Stimulated activated CD8-positive, alpha-beta memory T cell treated with anti-CD3 and anti-CD28 coated beads, Interleukin-15, amount 100 ng/mL, for 4 hours (primary cell): ENCODE measurements at places on chromosomes 2 and 18.

DNA sequence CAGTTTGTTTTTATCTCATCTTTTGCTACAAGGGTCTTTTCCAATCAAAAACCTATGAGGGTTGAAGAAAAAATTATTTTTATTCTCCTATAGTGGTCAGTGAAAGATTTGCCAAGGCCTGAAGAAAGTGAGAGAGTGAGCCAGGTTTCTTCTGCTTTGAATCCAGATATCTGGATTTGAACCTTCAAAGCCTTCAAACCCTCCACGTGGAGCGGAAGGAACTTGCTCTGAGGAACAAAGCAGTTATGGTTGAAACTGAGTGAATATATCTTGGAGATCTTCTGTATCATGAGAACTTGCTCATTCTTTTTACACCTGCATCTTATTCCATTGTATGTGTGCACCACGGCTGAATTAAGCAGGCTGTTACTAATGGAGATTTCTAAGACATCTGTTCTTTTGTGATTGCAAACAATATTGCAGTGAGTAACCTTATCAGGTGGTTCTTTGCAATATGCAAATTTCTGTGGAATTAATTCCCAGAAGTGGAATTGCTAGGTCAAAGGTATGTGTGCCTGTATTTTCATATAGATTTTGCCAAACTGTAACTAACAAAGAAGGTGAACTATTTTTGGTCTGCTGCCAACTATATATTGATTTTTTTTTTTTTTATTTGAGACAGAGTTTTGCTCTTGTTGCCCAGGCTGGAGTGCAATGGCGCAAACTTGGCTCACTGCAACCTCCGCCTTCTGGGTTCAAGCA is 147.9 kb downstream of the B3GNT2 start:
- no peak for DNase-seq

GRCh38 chr18:29616867-29617266 is 1425.7 kb downstream of the DSC3 start:
- no peak for DNase-seq

DNA sequence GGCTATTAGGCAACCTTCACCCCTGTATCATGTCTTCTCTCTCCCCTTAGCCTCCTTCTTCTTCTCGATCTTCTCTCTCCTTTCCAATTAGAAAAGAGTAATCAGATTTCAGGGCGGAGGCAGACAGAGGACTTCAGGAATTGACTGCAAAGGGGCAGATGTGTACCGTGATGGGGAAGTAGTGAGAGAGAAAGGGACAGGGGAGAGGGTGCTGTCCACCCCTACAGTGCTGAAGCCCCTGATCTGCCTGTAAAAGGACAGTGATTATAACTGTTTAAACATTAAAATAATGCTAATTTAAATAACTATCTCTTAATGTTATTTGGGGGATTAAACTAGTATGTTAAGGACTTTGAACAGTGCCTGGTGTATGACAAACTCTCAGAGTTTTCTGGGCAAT is 178.5 kb downstream of the ACTR3 start:
- no peak for DNase-seq

- DNase-seq: no peak
These were observed 16.0 kb upstream of the SNORC start for GRCh38 chr2:232854082-232854481.

- DNase-seq: no peak
These were observed 20.4 kb downstream of the FAM178B start for GRCh38 chr2:96965781-96966514.

DNA sequence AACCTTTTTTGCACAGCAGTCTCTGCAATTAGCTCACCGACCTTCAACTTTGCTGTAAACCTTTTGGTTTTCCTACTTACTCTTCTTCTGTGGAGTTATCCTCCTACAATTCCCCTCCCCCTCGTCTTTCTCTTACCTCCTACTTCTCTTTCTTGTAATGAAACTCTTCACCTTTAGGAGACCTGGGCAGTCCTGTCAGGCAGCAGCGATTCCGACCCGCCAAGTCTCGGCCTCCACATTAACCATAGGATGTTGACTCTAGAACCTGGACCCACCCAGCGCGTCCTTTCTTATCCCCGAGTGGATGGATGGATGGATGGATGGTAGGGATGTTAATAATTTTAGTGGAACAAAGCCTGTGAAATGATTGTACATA is 8.3 kb downstream of the TBR1 start:
- DNase-seq: no peak

DNA sequence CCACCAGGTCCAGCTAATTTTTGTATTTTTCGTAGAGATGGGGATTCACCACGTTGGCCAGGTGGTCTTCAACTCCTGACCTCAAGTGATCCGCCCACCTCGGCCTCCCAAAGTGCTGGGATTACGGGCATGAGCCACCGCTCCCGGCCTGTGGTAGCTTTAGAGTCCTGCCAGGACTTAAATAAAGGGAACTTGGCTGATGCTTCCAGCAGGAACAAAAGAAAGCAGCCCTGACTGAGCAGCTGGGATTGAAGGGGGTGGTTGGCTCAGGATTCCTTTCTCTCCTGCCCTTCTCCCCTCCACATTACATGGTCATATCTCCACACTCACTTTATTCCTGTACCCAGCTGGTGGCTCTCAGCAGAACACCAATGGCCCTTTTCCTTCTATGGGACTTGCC is 20.0 kb downstream of the EFHD1 start:
- no peak for DNase-seq

- no peak for DNase-seq
These were observed 316 bp downstream of the WDR12 start for GRCh38 chr2:202911203-202911511.

- no peak for DNase-seq
These were observed 1.2 kb downstream of the MAL start for GRCh38 chr2:95026471-95027368.

- DNase-seq: no peak
These were observed 2.1 kb downstream of the NABP1 start for GRCh38 chr2:191679818-191680600.

GRCh38 chr2:9390991-9391390 is 32.3 kb downstream of the ITGB1BP1 start:
- DNase-seq: no peak

- DNase-seq: no peak
These were observed 112.0 kb upstream of the PNPT1 start for GRCh38 chr2:55805686-55806085.

DNA sequence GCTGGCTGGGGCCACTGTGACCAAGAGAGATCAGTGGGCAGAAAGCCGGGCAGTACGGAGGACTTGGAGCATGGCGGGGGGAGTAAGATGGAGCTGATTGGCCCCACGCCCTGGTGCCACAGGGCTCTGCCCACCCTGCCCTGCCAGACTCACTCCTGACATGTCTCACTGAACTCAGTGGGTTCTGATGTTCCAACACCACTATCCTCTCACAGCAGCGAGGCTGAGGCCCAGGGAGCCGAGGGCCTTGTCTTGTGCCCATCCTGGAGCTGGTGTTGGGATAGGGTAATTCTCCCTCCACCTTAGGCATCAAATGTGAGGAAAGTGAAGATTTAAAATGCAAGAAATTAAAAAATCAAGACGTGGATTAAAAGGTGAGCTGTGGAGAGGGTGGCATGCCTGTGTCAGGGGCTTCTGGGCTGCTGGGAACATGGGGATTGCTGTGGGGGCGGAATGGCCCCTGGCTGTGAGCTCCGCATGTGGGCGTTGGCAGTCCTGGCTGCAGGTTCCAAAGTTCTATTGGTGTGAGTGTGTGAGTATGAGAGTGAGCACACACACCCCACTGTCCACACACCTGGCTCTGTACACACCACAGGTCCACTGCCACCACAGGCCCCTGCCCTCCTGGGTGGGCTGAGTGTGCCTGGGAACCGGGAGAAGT is 283.5 kb upstream of the HS6ST1 start:
- DNase-seq: no peak

DNA sequence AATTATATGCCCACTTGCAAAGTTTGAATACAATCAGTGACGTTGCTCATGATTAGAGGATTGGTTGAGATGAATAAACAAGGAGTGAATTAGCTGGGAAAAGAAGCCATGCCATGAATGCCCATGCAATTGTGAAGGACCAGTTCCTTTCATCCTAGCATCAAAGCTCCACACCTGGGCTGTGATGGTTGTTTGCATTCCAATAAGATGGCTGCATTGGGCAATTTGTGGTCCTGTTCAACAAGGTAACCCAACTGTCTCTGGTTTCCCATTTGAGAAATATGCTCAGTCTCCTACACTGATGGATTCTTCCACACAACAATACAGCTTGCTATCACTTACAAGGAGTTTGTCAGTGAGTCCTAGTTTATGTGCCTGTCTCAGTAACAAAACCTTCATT is 550.2 kb downstream of the STK39 start:
- DNase-seq: no peak

- no peak for DNase-seq
These were observed 257.5 kb downstream of the KLHL29 start for GRCh38 chr2:23642516-23642915.

GRCh38 chr18:28946471-28946870 is 769.5 kb upstream of the CDH2 start:
- DNase-seq: no peak

DNA sequence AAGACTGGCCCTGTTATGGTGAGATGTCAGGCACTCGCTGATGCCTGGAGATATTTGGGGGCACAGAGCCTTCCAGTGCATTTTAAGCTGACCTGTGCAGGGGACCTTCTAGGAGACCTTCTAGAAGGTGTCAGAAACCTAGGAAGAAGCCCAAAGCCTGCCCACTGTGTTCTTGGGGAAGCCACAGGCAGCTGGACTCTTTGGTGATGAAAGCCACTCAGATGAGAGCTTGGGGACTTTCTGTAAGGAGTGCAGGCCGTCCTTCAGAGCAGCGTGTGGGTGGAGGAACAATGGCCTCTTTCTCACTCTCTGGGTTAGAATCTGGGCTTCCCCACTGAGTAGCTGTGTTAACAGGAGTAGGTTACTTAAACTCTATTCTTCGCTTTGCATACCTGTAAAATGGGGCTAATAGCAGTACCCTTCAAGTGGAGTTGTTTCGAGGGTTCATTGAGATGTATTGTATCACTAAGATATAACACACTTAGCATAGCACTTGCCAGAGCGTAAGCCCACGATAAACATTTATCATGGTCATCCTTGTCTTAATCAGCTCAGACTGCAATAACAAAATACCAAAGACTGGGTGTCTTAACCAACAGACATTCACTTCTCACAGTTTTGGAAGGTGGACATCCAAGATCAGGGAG is 322.3 kb upstream of the EPAS1 start:
- no peak for DNase-seq

DNA sequence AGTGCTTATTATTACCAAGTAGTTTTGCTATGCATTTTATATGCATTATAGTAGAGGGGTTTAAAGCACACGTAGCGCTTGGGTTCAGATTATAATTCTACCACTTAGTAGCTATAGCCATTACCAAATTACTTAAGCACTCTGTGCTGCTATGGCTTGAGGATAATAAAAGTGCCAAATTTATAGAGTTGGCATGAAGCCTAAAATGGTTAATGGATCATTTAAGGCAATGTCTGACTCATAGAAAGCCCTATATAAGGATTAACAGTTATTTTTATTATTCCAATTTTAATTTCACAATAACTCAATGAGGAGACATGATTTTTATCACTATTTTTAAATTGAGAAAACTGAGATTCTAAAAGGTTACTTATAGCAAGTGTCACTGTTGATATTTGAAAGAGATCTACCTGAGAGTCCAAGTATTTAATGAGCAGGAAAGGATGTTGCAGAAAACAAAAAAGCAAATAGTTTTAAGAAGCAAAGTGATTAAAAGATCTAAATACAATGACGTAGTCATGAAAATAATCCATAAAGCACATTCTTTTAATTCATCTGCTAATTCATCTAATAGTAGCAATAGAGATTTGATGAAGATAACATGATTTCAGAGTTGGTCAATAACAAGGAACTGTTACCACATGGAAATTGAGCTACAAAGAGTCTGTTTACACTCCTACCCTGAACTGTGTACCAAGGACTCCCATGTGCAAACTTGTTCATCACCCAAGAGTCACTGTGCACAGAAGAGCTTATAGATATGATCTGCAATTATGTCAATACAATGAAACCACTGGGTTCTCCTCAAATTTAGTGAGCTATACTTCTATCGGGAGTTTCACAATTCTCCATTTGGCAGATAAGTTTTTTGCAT is 78.8 kb upstream of the DTNA start:
- DNase-seq: no peak

- DNase-seq: no peak
These were observed 30.1 kb upstream of the FAM117B start for GRCh38 chr2:202604699-202605098.

GRCh38 chr2:165173215-165173614 is 30.6 kb downstream of the SCN3A start:
- no peak for DNase-seq

DNA sequence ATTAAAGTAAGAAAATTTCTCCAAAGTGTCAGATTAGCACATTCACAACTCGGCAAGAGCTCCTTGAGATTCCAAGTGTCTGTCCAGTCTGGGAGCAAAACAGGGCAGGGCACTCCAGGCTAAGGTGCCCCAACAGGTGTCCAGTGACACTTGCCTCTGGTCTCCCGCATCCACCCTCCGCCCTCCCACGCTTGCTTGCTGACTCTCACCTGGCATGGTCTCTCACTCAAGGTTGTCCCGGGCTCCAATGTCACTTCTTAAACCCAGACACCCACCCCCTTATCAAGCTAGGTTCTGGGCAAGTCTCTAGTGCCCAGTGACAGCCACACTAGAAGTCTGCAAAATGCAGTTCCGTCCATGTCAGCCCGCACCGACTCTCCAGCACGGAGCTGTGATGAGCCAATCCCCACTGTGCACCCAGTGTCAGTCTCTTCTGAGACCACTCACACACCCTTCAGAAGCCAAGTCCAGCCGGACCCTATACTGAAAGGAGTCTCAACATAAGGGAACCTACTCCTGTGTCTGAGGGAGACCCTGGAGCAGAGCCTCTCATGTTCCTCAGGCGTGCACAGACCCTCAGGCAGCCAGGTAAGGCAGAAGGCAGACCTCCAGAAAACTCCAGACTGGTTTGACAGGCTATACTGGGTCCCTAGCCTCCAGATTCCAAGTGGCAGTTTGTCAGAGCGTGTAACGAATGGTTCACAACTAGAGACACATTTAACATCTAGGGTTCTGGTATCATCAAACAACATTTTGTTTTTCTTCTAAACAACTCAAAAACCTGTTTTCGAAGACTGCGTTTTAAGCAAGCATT is 45.6 kb downstream of the HDLBP start:
- DNase-seq: no peak

- no peak for DNase-seq
These were observed 121.9 kb downstream of the MCFD2 start for GRCh38 chr2:46793423-46794416.

GRCh38 chr2:160352500-160352899 is 141.1 kb downstream of the RBMS1 start:
- no peak for DNase-seq

DNA sequence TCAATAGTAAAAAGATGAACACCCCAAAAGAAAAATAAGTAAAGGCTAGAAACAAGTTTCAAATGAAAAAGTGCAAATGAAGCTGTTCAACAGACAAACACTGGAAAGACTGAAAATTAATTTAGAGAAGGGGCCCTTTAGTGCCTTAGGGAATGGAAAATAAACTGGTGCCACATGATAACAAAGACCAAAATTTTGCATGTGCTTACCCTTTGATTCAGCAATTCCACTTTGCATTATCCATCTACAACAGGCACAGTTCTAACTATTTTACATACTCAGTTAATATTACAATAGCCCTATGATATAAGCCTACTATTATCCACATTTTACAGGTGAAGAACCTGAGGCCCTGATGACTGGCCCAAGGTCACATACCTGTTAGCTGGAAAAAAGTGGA is 183.9 kb downstream of the NBAS start:
- DNase-seq: no peak

- no peak for DNase-seq
These were observed 1.6 kb downstream of the ZNF516 start for GRCh38 chr18:76493213-76494161.
